ENCODE measurements at places on chromosomes 3 and 15.

DNA sequence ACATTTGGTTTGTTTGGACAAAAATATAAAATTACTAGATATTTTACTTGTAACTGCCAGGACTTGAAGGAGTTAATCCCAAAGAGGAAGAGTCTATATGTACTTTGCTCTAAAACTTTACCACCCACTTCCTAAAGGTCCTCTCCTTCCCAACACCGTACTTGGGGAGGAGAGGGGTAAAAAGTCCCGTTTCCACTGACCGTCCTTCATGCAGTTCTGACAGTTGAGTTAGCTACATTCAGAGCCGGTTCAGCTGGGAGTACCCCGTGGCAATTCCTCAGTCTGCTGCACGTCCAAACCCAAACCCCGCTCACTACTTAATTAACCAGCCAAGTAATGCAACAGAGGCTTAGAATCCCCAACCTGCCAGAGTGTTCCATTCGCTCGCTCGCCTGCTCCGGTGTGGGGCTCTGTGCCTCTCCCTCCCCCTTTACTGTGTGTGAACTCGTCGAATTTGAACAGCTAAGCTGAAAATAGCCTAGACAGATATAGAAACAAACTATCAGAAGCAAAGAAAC lies 519.7 kb downstream of the FOXP1 start:
- DNase-seq: no peak

- no peak for DNase-seq
Observed at GRCh38 chr3:185632996-185633395, 46.9 kb downstream of the SENP2 start.

GRCh38 chr3:129161860-129162271 lies 1.0 kb upstream of the ISY1 start:
- DNase-seq: peak; percentile 15

- DNase-seq: no peak
Observed at GRCh38 chr15:33778852-33779251, 189.4 kb upstream of the CHRM5 start.

GRCh38 chr15:92025706-92026270 lies 172.3 kb downstream of the SLCO3A1 start:
- DNase-seq: no peak

DNA sequence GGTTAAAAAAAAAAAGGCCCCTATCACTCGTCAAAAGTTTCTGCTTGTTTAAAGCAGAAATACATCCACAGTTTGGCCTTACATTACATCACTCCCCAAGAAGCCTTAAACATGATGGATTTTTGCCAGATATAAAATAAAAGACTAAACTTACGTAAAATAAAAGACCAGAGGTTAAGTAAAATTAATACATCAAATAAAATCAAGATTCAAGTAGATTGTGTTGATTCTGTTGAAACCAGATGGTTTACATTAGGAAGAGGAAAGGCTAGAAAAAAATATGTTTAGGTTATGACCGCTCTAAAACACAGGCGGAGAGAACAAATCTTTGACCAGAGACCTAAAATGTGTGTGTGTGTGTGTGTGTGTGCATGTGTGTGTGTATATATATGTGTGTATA lies 104.1 kb downstream of the DUT start:
- no peak for DNase-seq

DNA sequence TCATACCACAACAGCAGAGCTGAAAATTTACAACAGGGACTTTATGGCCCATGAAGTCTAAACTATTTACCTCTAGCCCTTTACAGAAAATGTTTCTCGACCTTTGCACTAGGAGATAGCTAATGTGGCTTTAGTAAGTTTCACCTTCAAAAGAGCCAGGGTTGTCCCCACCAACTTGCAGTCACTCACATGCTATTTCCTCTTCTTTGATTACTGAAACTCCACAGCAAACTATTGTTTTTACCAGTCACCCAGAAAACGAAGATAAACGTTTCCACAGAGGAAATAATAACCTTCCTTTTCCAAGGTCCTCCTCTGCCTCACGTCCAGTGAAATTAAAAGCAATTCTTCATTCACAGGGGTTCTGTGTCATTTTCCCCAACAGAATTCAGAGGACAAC lies 48.2 kb downstream of the WWTR1 start:
- no peak for DNase-seq

- DNase-seq: no peak
Observed at GRCh38 chr3:172259111-172259541, 189.1 kb downstream of the GHSR start.

- DNase-seq: no peak
Observed at GRCh38 chr3:37924453-37924852, 62.8 kb downstream of the CTDSPL start.

DNA sequence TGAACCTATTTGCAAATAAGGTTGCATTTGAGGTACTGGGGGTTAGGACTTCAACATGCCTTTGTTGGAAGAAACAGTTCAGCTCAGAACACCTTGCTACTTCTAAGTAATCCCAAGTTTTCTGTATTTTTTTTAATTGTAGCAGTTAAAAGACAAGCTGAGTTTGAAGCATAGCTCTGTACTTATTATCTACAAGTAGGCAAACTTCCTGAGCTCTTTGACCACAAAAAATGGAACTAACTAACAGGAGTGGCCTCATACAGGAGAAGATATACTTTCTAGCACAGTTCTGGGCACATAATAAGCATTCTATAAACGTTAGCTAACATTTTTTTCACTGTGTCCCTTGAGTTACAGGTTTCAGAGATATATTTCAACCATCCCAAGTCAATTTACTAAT lies 159.2 kb downstream of the CHST2 start:
- DNase-seq: no peak

DNA sequence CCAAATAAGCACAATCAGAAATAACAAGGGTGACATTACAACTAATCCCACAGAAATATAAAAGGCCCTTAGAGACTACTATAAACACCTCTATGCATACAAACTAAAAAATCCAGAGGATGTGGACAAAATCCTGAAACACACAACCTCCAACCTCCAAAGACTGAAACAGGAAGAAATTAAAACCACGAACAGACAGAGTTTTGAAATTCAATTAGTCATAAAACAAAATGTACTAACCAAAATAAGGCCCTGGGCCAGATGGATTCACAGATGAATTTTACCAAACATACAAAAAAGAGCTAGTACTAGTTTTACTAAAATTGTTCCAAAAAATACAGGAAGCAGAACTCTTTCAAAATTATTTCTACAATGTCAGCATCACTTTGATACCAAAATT lies 1043.6 kb downstream of the DIPK2A start:
- no peak for DNase-seq

GRCh38 chr15:52039925-52040781 lies 21.1 kb downstream of the MAPK6 start:
- no peak for DNase-seq

DNA sequence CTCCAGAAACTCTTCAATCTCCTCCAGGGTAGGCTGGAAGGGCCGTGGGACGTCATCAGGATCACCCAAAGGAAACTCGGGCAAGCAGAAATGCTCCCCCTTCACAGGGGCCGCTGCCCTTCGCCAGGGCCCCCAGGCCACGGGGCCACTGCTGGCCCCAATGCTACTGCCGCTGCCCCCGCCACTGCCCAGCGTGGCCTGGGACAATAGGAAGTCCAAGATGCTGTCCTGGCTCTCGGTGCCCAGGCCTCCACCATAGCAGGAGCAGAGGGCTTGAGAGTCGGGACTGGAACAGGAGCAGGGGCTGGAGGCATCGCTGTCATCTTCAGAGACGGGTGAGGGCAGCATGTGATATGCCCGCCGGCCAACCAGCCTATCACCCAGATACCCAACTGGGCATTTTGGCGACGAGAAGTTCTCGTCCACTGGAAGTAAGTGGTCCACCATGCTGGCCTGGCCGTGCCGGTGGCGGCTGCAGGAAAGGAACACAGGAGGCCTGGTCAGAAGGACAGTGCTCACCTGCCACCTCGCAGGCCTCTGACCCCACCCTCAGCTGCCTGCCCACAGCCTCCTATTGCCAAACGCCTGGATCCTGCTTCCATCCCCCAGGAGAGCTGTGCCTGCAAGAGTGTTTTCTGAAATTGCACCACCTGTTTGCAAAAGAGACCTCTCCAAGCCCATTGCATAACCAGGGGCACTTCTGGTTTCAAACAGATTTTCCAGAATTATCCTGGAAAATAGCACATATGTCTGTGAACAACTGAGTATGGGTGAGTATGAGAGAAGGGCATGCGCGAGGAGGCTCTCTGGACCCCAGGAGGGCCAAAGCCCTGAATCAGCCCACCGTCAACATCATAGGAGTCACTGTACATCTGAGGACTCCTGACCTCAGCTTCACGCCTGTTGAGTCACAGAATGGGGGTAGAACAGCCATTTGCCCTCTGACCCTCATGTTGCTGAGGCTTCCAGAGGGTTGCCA lies 4.4 kb downstream of the KLF15 start:
- no peak for DNase-seq

DNA sequence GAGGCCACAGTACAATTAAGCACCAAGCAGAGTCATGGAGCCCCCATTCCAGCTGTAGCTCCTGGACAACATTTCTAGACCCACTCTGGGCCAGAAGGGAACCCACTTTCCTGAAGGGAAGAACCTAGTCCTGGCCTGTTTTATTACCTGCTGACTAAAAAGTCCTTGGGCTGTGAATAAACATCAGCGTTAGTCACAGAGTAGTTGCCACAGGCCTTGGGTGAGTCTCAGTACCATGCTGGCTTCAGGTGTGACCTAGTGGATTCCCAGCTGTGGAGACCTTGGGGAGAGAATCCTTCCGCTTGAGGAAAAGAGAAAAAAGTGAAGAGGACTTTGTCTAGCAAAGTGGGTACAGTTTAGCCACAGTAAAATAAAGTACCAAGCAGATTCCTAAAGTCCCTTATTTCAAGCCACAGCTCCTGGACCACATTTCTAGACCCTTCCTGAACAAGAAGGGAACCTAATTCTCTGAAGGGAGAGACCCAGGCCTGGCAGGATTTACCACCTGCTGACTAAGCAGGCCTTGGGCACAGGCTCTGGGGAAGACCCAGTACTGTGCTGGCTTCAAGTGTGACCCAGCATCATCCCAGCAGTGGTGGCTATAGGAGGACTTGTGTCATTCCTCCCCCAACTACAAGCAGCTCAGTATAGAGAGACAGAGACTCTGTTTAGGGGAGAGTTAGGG lies 118.3 kb upstream of the KCNH8 start:
- no peak for DNase-seq

DNA sequence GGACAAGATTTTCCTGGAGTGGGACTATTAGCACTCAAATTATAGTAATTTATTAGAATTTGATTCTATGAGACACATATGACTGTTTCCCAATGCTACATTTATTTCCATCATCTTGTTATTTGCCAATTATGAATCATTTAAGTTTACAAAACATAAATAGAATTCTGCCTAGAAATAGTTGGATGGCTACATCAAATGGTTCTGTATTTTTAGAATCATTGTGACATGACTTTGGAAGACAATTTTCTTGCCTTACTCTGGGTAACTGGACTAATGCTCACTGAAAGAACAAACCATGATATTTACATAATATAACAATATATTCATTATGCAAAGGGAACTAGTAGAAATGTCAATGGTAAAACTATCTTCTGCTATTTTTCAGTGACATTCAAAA lies 173.5 kb downstream of the ZIC1 start:
- no peak for DNase-seq

GRCh38 chr15:66789029-66790025 lies 87.3 kb downstream of the SMAD6 start:
- DNase-seq: no peak

GRCh38 chr15:81776976-81777375 lies 268.8 kb downstream of the MEX3B start:
- no peak for DNase-seq

- DNase-seq: no peak
Observed at GRCh38 chr3:37700466-37701248, 161.0 kb upstream of the CTDSPL start.

GRCh38 chr15:43775411-43775965 lies 1.3 kb downstream of the ELL3 start:
- no peak for DNase-seq

GRCh38 chr3:160486459-160486869 lies 36.9 kb upstream of the TRIM59 start:
- no peak for DNase-seq

DNA sequence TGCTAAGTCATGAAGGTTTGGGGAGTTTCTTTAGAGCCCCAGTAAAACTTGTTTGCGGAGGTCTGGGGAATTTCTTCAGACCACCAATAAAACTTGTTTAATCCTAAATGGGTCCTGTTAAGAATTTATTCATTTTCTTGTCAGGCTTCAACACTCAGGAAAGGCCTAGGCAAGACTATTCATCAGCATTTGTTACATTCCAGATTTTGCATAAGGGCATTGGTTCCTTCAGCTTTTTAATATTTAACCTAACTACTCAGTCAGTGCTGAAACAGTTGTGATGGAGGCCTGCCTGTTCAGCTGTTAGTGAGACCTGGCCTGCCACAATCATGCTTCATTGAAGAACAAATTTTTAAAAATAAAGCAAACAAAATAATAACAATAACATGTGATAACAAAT lies 954.2 kb upstream of the SEMA6D start:
- DNase-seq: no peak

GRCh38 chr15:90230610-90231009 lies 3.1 kb downstream of the CIB1 start:
- DNase-seq: no peak

DNA sequence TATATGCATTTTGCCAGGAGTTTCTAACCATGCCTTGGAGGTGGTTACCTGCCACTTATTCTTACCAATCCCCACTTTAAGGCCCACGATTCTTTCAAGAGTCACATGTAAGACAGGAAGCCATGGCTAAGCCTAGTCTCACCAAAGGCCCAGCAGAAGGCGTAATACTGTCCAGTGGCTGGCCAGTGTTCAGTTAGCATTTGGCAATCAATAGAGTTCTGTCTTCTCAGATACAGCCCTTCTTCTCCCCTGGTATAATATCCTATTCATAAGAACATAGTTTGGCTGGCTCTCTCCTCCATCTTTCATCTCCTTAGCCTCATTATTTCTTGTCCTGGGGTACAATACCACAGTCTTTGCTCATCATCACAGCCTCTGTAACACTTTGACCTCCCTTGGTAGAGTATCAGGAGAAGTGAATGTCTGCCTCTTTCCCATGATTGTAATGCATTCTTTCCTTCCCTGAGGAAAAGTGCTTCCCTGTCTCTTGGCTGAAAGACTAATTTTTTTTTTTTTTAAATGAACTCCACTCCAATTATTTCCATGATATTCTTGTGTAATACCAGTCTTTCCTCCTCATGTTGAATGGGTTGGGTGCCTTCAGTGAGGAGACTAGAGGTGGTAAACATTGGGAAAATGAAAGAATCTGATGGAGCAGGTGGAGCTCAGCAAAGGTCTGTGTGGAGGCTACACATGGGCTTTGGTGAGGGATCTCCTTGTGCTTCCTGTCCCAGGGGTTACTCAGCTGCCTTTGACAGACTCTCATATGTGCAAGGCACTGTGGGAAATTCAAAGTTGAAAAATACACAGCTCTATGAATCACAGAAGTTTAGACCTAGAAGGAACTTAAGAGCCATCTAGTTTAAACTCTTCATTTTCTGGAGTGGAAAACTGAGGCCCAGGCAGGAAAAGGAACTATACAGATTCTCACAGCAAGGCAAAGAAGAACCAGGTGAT lies 218.2 kb downstream of the P3H2 start:
- DNase-seq: no peak

GRCh38 chr3:87771337-87772192 lies 287.2 kb downstream of the CGGBP1 start:
- no peak for DNase-seq

- DNase-seq: no peak
Observed at GRCh38 chr15:37902126-37902525, 32.3 kb upstream of the TMCO5A start.

Data from stimulated activated CD8-positive, alpha-beta memory T cell treated with anti-CD3 and anti-CD28 coated beads, Interleukin-4, amount 100 ng/mL, for 24 hours (primary cell).